ENCODE measurements at places on chromosomes 16 and 17. TPM values are rescaled to one million over a fixed set of nuclear protein-coding genes. Genes with fewer than 3 reads are reported as not detected.

CDH3 gene
- 4.2 TPM for total RNA-seq

CBX2 gene
- total RNA-seq: 3.4 TPM

IGSF6 gene
- 2.0 TPM for total RNA-seq

DNAI2 gene
- 0.44 TPM for total RNA-seq

TP53TG3B gene
- 0.75 TPM for total RNA-seq

MATCAP1 gene
- total RNA-seq: 76.7 TPM

ABHD15 gene
- total RNA-seq: 7.1 TPM

CRYM gene
- total RNA-seq: 2.5 TPM

SLC16A6 gene
- total RNA-seq: 23.7 TPM
